ENCODE measurements at places on chromosomes 1 and 21.

- no peak for DNase-seq
Observed at GRCh38 chr1:3767328-3767925, 5.1 kb upstream of the SMIM1 start.

- DNase-seq, result peak; percentile 22
Observed at GRCh38 chr1:18569251-18569650, 61.4 kb upstream of the PAX7 start.

DNA sequence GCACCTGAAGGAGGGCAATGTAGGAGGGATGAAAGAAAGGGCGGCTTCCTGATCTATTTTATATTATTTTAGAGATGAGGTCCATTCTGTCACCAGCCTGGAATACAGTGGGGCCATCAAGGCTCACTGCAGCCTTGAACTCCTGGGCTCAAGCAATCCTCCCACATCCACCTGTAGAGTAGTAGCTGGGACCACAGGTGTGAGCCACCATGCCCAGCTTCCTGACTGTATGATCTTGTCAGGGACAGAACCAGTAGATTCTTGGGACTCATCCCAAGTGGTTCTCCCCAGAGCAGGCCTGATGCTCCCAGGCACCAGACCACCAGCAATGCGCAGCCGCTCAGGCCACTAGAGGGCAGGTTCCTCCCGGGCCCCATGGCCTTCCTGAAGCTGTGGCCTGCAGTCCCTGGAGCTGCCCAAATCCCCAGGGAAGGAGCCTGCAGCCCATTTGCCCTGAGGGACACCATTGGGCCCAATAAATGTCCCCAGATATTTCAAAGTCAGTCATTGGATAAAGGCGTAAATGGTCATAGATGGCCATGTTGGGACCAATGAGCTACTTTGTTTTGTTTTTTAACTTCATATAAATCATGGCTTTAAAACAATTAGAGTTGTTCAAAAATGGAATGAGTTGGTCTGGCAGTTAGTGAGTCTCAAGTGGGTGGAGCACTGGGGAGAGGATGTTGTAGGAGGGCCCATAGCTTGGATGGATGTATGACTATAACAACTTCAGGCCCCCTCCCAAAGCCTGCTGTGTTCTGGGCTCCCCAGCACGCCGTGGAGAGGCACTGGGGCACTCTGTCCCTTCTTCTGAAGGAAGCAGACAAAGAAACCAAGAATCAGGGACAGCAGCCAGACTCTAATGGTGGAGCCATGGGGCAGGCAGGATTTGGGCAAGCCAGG lies 44.7 kb upstream of the GOLT1A start:
- peak; percentile 56 for DNase-seq

DNA sequence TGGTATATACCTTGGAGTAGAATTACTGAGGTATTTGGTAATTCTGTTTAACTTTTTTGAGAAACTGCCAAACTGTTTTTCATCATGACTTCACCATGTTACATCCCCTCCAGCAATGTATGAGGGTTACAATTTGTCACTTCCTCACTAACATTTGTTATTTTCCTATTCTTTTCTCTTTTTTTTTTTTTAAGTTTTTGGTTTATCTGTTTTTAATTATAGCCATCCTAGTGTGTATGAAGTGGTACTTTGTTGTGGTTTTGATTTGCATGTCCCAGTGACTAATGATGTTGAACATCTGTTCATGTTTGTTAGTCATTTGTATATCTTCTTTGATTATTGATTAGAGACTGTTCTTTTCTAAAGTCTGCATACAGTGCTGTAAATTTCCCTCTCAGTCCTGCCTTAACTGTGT lies 147.3 kb downstream of the HS2ST1 start:
- no peak for DNase-seq

DNA sequence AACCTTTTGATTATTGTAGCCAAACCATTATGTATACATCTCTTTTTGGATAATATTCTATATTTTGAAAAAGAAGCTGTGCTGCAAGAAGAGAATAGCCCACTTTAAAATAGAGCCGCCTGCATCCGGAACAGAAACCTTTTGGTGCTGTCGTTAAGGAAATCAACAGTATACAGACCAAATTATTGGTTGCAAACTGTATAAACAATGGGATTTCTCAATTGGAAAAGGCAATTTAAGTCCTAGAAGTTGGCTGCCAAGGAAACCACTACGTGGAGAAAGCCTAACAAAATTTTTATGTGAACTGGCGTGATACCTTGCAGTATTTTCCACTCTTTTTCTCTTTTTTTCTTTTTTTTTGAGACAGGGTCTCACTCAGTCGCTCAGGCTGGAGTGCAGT lies 25.8 kb downstream of the DESI2 start:
- DNase-seq, result no peak

- DNase-seq, result no peak
Observed at GRCh38 chr1:119988306-119989062, 81.0 kb downstream of the NOTCH2 start.

DNA sequence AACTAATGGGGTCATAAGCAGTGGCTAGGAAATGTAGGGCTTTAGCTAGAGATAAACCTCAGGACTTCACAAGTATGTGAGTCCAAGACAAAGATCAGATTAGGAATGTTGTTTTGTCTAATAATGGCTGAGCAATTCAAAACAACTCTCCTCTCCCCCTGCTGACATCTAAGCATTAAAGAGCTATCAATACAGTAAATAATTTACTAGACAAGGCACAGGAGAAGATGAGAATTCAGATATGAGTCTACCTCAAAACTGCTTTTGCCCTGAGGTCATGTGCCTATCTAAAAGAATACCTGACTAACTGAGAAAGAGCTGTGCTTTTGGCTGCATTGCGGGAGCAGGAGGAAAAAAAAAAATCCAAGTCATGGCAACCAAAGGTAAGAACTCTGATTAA lies 86.8 kb downstream of the SPATA17 start:
- DNase-seq, result no peak
